Stimulated activated CD4-positive, alpha-beta T cell treated with anti-CD3 and anti-CD28 coated beads, Interleukin-4, amount 100 ng/mL, for 1 hour (primary cell): ENCODE measurements at places on chromosomes 12 and 14.

- no peak for DNase-seq
These were observed 84.7 kb upstream of the PAWR start for GRCh38 chr12:79775355-79776027.

- no peak for DNase-seq
These were observed 208.1 kb downstream of the PTPRO start for GRCh38 chr12:15530361-15530760.

- DNase-seq: no peak
These were observed 400 bp downstream of the ADCY6 start for GRCh38 chr12:48788524-48788853.

DNA sequence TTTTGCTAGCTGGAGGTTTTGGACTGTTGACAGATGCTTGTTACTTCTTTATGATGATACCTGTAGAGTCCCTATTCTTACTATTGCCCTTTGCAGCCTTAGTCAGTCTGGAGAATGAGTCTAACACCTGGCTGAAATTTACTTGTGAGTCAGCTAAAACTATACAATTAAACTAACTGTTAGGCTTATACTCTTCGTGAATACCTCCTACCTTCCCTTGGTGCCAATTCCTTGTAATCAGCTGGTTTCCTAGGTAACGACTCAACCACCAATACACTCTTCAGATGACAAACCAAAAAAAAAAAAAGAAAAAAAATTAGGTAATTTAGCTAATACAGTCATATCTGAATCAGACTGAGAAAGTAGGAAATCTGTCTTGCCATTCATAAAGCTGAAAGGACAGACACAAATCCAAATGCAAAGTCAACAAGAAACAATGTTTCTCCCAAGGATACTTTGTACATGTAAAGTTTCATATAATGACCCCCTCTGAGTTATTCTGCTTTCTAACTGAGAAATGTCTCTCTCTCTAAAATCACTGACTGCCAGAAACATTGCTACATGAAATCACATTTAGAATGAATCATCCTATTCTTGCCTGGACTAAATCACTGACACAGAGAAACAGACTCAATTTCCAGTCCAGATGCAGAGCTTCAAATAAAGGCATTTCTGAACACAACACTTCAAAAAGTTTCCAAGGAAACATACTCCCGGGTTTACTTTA lies 56.5 kb upstream of the CDKL1 start:
- no peak for DNase-seq

DNA sequence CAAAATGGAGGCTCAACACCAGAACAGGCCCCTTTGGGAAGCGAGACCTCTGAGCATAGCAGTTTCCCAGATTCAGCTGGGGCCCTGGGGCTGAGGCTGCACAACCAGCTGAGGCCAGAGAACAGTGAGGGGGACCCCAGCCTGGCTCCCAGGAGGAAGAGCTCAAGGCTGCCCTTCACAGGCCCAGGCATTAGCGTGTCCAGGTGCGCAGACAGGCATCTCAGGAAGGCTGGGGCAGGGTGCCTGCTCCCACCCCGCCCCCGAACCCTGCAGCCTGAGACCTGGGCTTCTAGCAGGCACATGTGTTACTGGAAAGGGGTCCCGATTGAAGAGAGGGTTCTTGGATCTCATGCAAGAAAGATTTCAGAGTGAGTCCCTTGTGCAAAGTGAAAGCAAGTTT lies 27.2 kb downstream of the CALM1 start:
- DNase-seq: no peak

DNA sequence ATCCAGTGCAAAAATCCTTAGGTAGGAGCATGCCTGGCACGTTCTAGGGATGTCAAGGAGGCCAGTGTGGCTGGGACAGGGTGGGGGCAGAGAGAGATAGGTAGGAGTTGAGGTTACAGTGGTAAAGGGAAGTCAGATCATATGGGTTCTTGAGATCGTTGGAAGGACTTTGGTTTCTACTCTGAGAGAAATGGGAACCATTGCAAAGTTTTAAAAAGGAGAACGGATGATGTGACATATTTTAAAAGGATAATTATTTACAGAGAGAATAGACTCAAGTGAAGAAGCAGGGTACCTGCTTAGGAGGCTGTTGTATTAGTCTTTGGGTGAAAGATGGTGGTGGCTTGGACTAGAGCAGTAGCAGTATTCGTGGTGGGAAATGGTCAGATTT lies 47.6 kb upstream of the ATP2B1 start:
- DNase-seq: no peak

GRCh38 chr12:112418608-112419296 lies at the start of gene PTPN11:
Gene PTPN11 (plus strand): TSS chr12:112418947. CDS start chr12:112419112, 165 bp downstream.
- peak; percentile 92 for DNase-seq

GRCh38 chr12:22100958-22101748 lies 55.1 kb downstream of the CMAS start:
- peak; percentile 12 for DNase-seq

DNA sequence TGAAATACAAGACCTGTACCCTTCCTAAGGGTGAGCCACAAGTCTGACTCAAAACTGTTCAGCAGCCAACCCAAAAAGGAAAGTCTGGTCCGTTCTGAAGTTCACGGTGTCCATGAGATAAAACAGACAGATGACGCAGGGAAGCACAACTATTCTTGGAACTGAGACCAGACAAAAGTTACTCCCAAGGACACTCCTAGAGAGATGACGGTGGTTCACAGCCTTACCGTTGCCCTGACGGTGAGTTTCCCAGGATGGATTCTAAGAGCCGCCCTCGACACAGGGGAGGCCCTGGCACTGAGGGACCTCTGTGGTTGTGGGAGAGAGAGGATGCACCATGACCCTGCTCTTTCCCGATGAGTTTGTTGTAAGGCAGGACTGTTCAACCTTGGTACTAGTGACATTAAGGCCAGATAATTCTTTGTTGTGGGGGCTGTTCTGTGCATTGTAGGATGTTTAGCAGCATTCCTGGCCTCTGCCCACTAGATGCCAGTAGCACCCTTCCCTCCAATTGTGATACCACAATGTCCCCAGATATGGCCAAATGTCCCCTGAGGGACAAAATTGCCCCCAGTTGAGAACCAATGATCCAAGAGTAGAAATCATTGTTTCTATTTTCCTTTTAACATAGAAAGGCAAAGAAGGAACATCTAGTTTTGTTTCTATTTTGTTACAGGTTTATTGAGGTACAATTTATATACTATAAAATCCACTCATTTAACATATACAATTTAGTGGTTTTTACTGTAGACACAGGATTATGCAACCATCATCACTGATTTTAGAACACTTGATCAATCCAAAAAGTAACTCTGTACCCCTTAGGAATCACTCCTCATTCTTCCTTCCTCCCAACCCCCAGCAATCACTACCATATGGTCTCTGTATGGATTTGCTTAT lies 23.0 kb downstream of the OR10P1 start:
- no peak for DNase-seq

DNA sequence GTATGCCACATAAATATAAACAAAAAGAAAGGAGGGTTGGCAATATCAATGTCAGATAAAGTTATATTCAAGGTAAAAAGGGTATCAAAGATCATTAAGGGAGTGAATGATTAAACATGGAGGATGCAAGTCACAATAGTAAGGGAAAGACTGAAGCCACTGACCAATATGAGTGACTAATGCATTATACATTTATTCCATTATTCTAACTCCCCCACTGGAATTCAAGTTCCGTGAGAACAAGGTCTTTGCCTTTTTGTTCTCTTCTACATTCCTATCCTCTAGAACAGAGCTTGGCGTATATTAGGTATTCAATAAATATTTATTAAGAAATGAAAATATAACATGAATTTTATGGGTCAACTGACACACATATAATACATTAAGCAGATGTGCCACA lies 30.7 kb downstream of the MAP4K5 start:
- DNase-seq: no peak

GRCh38 chr14:65168840-65169239 lies 66.5 kb upstream of the MAX start:
- no peak for DNase-seq

DNA sequence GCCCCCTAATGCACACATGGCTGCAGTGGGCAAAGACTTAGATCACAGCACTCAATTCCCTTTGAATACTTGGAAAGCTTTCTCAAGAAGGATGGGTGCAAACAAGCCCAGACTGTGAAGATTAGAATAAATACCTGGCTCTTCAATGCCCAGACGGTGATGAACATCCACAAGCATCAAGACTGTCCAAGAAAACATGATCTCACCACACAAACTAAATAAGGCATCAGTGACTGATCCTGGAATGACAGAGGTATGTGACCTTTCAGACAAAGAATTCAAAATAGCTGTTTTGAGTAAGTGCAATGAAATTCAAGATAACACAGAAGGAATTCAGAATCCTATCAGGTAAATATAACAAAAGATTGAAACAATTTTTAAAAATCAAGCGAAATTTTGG lies 43.8 kb upstream of the ZDHHC17 start:
- DNase-seq: no peak

GRCh38 chr12:102865821-102866615 lies 51.0 kb downstream of the PAH start:
- no peak for DNase-seq

DNA sequence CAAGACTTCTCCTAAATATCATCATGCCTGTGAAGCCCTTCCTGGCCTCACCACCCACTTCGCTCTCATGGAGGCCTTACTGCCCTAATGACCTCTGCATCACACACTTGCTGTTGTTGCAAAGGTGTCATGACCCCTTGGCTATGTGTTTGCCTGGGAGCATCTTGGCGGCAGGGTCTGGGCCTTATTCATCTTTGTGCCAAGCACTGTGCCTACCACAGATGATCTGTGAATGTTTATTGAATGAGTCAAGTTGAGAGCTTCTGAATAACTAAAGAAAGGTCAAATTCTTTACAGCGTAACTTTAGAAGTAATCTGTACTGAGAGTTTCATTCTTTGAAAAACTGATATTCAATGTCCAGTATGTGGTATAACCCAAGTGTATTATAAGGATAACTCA lies 113.3 kb downstream of the TTC8 start:
- no peak for DNase-seq

DNA sequence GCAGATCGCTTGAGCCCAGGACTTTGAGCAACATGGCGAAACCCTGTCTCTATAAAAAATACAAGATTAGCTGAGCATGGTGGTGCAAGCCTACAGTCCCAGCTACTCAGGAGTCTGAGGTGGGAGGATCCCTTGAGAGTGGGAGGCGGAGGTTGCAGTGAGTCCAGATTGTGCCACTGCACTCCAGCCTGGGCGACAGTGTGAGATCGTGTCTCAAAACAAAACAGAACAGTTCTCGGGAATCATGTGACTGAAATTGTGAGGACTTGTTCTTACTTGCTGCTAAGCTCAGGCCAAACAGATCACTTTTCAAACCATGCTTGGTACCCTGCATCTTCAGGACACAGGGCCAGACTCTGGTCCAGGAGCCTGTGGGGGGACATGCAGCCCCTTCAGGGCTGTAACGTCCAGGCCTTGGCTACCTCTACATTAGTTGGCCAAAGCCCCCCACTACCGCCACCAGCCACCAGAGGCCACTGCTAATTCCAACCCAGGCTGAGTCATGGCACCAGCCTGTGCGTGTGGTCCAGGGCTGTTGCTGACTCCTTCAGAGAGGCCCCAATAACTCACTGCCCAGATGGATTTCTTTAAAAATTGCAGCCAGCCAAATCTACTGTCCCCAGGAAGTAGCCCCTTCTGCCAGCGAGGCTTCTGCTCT lies 33.4 kb upstream of the SYNDIG1L start:
- DNase-seq: peak; percentile 28

- DNase-seq: no peak
These were observed 136.8 kb upstream of the C14orf180 start for GRCh38 chr14:104442631-104443390.

GRCh38 chr14:105894125-105894977 lies 368.0 kb downstream of the TMEM121 start:
- no peak for DNase-seq

GRCh38 chr12:92044435-92044834 lies 101.2 kb downstream of the BTG1 start:
- DNase-seq: no peak

DNA sequence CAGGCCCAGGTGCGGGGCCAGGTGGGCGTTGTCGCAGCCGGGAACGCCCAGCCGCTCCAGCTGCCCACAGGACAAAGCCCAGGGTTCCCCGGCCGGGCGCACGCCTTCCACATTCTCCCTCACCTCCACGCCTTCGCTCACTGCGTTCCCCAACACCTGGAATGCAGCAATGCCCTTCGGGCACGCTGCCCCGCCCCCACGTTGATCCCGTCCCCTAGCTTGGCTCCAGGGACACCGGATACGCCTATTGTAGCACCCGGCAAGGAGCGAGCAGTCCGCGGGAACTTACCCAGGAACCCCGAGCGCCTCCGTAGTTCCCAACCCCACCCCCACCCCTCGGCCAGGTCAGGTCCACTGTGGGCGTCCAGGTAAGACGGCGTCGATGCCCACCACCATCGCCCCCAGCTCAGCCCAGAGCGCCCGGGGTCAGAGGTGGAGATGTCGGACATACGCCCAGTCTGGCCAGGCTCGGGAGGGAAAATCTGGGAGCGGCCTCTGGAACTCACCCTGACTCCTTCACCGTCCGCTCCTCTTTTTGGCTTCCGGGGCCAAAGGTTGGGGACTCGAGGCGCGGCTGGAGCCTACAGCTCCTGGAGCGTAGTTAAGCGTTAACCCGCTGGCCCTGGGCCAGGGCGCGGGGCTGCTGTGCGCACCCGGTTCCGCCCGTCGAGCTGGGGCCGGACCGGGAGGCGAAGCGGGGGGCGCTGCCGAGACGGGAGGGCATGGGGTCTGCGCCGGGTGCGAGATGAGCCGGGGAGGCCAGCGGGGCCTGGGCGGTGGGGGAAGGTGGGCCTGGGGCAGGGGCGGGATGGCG lies 594 bp upstream of the CEP170B start:
- peak; percentile 19 for DNase-seq

DNA sequence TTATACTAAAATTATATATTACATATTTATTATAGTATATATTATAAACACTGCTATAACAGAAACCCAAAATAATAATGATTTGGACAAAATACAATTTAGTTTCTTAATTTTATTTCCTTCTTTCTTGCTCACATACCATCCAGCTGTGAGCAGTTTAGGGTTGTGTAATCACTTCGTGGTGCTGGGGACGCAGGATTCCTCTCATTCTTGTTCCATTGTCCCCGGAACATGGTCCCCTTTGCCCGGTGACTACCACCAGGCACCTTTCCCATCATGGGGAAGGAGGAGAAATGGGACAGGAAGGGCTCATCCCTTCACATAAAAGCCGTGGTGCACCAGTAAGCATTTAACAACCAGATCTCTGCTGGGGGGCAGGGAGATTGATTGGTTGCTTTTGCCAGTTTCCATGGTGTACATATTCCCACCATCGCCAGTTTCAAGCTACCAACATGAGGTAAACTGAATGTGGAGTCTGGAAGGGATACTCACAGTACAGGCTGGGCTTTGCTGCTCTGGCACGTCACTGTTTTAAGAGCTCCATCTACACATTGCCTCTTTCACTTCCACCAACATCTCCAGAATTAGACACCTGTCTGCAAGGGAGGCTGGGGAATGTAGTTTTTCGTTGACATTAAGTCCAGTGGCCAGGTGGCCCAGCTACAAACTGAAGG lies 191.5 kb downstream of the TMEM132C start:
- DNase-seq: no peak

GRCh38 chr12:53636641-53637040 lies 10.5 kb upstream of the ATF7 start:
- no peak for DNase-seq

GRCh38 chr12:64390275-64390851 lies at the start of gene C12orf56:
Gene C12orf56 (minus strand): TSS chr12:64390758. CDS start chr12:64390565, 193 bp downstream.
- peak; percentile 20 for DNase-seq

GRCh38 chr12:53940443-53941014 lies 1.9 kb downstream of the HOXC13 start:
- no peak for DNase-seq
